IPS DF 6.9 (cell line): ENCODE measurements at places on chromosomes 13 and 19.

DNA sequence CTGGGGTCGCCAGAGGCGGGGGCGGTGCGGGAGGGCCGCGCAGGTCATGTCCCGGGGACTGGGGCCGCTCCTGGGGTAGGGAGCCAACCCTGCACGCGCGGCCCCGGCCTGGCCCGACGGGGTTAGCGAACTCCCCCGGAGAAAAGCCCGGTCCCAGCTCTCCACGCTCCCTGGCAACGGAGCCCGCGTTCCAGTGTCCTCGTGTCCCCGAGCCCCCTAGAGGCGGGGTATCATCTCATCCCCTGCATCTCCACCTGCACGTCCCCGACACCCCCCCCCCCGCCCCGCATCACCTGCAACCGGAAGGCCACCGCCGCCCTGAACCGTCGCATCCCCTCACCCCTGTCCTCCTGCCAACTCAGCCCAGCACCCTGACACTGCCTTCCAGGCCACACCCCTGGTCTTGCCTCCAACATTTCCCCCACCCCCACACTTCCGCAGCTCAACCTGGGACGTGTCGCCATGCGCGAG is 2.7 kb downstream of the WDR88 start:
- no peak for DNase-seq

DNA sequence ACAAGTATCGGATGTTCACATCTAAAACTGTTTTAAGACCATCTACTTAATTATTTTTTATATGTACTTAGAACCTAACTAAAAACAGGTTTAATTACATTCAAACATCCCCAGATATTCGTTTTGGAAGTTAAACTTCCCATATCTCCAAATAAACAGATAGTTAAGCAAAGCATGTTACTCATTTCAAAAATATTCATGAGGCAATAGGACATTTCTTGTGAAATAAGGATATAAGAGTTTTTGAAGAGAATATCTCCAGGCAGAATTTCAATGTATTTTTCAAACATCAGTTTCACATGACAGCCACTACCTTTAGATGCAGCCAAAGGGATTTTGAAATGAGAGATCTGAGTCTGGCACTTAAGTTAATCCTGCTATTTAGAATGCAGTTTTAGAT is 697.5 kb downstream of the SLITRK1 start:
- DNase-seq, result no peak

GRCh38 chr13:99203601-99204579 is 3.2 kb downstream of the UBAC2 start:
- no peak for DNase-seq

- no peak for DNase-seq
Observed at GRCh38 chr19:7860714-7861618, 13.2 kb downstream of the PRR36 start.

DNA sequence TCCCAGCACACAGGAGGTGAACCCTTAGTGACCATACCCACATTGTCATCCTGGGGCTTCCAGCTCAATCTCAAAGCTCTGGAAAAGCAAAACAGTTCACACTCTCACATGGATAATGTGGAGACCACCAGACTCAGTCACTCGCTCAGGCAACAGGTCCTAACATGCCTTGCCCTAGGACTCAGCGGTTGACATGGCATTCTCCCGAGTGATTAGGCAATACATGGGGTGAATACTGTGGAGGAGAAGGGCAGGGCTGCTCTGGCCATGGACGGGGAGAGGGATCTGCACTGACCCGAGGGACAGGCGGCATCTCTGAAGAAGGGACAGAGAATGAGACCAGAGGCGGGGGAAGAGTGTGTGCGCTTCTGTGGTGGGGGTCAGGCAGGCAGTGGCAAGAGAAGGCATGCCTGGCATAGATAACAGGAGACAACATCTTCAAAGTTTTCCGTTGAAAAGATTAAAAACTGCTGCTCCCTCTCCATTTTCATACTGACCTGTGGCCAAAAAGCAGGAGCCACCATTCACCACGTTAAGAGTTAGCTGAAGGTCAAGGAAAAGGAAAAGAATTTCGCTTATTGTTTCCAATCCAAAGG is 44.5 kb upstream of the EPHX3 start:
- DNase-seq, result no peak

GRCh38 chr19:36136964-36137686 is 2.7 kb upstream of the CAPNS1 start:
- no peak for DNase-seq

DNA sequence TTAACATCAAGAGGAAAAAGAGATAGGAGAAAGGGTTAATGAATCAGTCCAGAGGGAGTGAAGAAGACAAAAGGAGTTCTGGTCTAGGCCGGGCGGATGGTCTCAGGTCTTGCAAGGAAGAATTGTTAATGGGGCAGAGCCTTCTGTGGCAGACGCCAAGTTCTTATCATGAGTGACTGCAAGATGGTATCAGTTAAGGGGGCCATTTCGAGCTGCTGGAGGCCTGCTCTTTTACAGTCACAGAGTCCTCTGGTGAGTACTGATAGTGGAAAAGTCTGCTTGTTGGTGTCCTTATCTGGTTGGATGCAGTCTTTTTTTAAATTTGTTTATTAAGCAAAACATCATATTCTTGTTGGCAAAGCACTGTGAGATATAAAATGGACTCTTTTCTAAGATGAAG is 590.9 kb upstream of the SGCG start:
- no peak for DNase-seq

DNA sequence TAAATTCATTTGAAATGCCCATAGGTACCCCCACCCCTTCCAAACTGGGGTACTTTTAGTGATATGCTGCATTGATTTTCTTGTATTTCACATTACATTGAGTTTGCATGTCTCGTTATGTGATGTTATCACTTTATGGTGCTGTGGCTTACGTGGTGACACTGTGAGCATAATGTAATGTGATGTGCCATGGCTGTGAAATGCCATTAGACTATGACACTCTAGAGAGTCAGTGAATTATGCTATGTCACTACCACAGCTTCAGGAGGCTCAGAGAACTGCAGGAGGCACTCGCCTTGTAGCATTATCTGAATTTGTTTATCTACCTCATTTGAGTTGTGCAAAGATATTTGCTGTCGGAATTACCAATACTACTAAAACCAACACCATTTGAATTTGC is 590.1 kb upstream of the SLC10A2 start:
- DNase-seq, result no peak

GRCh38 chr19:49605605-49606004 is 14.6 kb downstream of the PRR12 start:
- DNase-seq, result no peak
